ENCODE measurements at places on chromosomes 7 and 10.

DNA sequence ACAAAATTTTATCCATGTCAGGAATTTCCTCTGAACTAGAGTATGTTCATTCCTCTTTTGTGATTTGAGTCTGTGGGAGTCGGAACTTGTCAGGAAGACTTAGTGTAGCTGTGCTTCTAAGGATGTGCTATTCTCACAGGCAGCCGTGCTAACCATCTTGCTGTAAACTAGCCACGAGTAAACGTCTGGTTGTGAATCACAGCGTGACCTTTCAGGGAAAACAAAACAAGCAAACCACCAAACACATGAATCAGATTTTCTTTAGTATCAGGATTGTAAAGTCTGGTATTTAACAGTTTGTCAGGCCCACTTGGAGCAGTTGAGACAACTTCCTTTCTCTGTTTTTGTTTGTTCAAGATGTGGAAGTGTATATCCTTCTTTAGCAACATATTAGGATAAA lies 32.0 kb downstream of the AUTS2 start:
- DNase-seq = no peak

DNA sequence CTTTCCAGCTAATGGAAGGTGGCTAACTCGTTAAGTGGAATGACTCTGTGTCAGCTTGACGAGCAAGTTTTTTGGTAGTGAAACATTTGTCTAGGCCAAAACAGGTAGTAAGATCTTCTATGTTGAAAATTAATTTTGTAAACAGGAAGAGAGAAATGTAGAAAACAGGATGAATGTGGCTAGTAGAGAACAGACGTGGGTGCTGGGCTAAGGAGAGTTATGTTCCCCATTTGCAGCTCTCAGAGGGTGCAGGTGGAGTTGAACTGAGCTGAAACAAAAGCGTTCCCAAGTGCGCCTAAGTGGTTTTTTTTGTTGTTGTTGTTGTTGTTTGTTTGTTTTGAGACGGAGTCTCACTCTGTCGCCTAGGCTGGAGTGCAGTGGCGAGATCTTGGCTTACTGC lies 59.5 kb upstream of the SRPK2 start:
- no peak for DNase-seq

DNA sequence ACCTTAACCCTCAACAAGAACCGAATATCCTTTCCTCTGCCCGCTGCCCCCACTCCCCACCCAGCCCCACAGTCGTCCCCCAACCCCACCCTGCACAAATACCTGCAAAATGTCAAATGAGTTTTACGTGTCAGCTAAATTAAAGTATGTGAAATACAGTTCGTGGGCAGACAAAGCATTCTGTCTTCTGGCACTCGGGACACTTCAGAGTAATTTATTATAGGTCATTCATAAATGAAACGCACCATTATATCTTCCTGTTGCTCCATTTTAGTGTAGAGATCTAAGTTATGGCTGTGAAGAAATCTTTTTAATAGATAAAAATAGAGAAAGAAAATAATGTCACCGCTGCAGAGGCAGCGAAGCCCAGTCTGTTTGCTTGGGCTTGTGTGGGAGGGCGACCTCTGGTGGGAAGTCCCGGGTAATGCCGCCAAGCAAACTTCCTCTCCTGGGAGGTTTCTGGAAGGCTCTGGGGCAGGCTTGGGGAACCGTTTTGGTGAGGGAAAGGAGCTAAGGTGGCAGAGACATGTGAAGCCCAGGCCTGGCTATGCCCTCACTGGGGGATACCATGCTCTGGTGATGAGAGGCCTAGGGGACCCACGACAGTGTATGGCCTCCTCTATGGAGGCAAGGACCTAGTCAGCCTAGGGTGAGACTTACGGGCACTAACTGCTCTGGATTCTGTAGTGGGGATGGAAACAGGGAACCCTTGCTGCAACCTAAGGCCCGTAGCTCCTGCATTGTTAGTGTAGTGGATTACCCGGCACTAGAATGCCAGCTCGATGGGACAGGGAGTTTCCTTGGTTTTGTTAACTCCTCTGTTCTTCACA lies 604.9 kb downstream of the LRMDA start:
- DNase-seq = peak; percentile 38

DNA sequence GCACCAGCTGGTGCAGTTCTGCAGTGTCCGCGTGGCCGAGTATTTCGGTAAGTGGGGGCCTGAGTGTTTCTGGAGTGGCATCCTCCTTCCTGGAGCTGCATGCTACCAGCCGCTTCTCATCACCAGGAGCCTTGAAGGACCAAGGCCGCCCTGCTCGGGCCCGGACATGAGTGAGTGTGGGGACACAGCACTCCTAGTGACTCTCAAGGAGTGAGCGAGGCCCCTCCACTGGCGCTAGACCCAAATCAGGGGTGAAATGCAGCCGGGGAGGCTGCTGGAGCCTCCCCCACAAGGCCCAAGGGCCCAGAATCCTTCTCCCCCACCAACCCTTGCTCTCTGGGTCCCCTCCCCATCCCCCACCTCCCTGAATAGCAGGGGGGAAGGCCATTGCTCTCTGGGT lies 48.0 kb downstream of the CAMK2B start:
- no peak for DNase-seq

DNA sequence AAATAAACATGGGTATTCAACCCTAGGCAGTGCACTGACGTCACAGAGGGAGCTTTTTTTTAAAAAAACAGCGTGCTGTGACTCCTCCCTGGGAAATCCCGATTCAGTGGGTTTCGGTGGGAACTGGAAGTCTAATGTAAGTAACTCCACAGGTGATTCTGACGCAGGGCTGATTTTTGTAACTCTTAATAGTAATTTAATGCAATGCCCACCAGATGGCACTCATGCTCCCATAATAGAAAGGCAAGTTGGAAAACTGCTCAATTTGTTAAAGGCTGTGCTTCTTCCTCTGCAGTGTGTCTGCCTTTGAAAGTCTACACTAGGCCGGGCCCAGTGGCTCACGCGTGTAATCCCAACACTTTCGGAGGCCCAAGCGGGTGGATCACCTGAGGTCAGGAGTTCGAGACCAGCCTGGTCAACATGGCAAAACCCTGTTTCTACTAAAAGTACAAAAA lies 10.9 kb upstream of the RSU1 start:
- DNase-seq = peak; percentile 76

DNA sequence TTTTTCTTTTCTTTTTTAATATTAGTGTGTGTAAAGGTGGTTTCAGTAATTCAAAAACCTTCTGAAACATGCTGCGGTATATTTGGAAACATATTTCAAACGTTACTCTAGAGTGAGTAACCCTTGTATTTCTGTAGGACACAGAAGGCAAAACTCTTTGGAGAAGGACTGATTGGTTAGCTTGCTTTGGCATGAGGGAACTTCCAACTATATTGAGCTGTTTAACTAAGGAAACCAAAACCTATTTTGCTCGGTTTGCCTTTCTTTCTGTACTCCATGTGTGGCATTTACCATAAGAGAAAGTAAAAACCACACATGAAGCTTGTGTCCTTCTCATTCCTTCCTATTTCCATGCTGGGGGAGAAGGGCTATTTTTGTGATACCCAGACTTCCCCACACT lies 149.8 kb downstream of the DYNC1I1 start:
- no peak for DNase-seq

- no peak for DNase-seq
Observed at GRCh38 chr7:55258631-55259030, 106.5 kb upstream of the LANCL2 start.

- DNase-seq = peak; percentile 2
Observed at GRCh38 chr10:63866747-63867140, 345.5 kb downstream of the REEP3 start.

GRCh38 chr10:13810568-13810967 lies 223.8 kb downstream of the PRPF18 start:
- no peak for DNase-seq

DNA sequence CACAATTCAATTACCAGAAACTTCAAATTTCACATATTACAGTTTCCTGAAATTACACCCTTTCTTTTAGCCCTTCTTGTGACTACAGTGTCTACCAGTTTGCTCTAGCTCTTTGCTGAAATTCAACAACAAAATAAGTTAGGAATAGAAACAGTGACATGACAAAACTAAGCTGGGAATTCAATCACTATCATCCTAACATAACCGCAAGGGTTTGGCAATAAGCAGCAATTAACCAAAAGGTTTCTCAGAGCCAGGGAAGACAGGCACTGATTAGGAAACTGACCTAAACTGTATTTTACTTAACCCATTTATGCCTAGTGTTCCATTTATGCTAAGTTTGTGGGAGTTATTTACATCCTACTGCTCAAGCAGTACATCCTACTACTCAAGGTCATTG lies 31.3 kb downstream of the HIBADH start:
- DNase-seq = no peak

DNA sequence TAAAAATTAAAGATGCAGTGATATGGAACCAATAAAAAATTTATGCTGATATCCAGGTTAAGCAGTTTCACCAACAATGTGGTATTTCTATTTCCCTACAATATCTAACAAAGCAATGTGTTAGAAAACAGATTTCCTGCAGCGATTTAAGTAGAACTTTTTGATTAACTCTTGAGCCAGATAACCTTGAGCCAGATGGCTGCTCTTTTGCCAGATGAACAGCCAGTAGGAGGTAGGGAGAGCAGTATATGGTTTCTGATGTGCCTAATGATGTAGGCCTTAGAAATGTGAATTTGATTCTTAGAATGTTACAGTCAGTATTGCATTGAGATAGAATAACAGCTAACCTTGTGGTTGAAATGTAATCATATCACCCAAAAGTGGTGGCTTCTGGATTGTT lies 31.1 kb downstream of the STAMBPL1 start:
- no peak for DNase-seq

Data from activated CD4-positive, alpha-beta T cell treated with anti-CD3 and anti-CD28 coated beads, Interleukin-2, Interleukin-4, amounts not matched to agents 100 ng/mL and 50 ng/mL, durations not matched to agents 16 hours and 8 hours (primary cell).